ENCODE measurements at places on chromosomes 16 and 17.

DNA sequence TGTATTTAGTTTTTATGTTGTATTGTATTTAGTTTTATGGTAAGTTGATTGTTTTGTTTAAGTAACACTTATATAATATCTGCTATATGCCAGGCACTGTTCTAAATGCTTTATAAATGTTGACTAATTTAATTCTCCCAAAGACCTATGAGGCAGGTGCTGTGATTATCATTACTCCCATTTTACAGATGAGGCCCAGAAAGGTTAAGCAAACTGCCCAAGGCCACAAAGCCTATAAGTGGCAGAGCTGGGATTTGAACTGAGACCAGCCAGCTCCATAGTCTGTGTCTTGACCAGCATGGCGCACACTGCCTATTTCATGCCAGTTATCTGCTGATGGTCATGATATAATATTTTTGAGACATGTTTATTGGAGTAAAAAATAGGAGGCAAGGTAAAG, 24.0 kb downstream of the IL21R start:
- no peak overlapping the region for H3K4me3 ChIP-seq
- no peak overlapping the region for H3K27ac ChIP-seq
- H3K4me1 ChIP-seq, result no peaks in the 10 kb centered on the region

GRCh38 chr16:48193846-48194245, 38.1 kb upstream of the ABCC12 start:
- H3K4me3 ChIP-seq, result no peak overlapping the region
- 0 out of 2 replicates have a peak, but pooled peaks cover 2% of the 10 kb centered on the region for H3K27me3 ChIP-seq
- no peak for DNase-seq
- H3K36me3 ChIP-seq, result no peaks in the 10 kb centered on the region
- no peaks in the 10 kb centered on the region for H3K4me1 ChIP-seq

DNA sequence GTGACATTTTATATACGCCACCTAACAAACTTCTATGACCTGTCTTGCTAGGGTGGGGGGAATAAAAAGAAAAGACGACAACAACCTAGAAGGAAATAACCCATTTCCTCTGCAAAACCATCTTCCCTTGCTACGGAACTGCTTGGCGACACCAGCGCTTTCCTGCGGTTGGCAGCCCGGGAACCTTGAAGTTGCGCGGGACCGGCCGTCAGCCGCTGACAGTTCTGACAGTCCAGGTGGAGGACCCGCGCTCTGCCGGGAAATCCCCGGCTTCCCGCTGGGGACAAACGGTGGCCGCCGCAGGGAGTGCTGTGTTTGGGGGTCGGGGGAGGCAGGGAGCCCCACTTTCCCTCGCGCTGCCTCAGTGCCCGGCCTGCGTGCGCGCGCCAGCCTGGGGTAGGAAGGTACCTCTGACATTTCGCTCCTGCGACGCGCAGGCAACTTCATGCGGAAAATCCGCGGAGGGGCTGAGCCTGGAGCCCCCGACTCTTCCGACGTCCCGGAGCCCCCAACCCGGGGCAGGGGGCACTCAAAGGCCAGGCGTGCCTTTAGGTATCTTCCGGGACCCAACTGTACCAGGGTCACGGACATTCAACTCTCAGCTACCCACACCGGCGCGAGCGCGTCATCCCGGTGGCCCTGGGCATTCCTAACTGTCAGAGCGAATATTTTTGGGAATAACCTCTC, 516 bp downstream of the SLC16A6 start:
- peak overlapping the region; percentile 77 for H3K4me3 ChIP-seq
- H3K27ac ChIP-seq, result no peak overlapping the region
- H3K27me3 ChIP-seq, result peaks cover 50% of the 10 kb centered on the region
- peak; percentile 65 for DNase-seq

- no peaks in the 10 kb centered on the region for H3K4me1 ChIP-seq
- peaks cover 8% of the 10 kb centered on the region for H3K27me3 ChIP-seq
- H3K27ac ChIP-seq, result no peak overlapping the region
- peaks cover 49% of the 10 kb centered on the region for H3K36me3 ChIP-seq
Observed at GRCh38 chr17:82957469-82957795, 117.6 kb upstream of the ZNF750 start.

DNA sequence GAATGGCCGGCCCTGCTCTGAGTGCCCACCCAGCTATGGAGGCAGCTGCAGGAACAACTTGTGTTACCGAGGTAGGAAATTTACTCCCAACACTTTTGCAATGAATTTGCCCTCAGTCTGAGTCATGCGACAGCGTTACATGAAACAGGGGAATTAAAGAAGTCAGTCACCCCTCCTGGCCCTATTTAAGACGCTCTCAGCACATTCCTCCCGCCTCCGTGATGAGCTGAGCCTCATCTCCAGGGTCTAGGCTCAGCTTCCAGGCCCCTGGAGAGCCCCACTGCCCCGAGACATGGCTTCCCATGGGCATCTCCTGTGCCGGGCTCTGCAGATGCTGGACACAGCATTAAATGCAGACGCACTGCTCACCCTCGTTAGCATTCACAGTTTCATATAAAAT, 35.0 kb downstream of the CRISPLD2 start:
- H3K36me3 ChIP-seq, result peaks cover 29% of the 10 kb centered on the region
- H3K4me3 ChIP-seq, result no peak overlapping the region
- no peak overlapping the region for H3K27ac ChIP-seq
- no peak for DNase-seq
- no peaks in the 10 kb centered on the region for H3K4me1 ChIP-seq
- no peaks in the 10 kb centered on the region for H3K27me3 ChIP-seq

DNA sequence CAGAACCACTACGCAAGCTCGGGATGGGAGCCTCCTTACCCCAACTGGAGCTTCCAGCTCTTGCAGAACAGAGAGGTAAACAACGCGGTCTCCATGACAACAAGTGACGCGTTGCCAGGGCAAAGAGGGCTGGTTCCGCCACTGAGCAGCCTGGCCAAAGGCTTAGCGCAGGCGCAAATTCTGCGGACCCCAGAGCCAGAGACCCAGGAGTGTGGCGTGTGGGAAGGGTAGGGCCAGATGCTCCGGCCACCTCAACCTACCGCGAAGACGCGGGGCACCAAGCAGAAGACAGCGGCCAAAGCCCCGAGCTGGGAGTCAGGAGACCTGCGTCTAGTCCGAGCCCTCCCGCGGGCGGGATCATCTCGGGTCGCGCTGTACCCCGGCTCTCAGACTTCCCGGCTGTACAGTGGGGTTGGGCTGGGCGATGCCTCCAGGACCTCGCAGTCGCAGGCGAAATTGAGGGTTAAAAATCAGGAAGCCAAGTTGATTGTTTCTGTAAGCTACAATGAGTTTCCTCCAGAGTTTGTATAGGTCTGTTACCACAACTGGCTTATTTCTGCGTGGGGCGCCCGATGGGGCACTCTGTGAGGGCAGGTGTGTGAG, at the start of gene TEKT1:
TSS of gene TEKT1 (minus strand) at position 69 of the 603 bp plus-strand sequence. CDS start 1,353 bp downstream, outside the sequence.
- H3K36me3 ChIP-seq, result no peaks in the 10 kb centered on the region

GRCh38 chr17:17884391-17885357, 47.9 kb upstream of the SREBF1 start:
- peak overlapping the region; percentile 61 for H3K27ac ChIP-seq
- H3K36me3 ChIP-seq, result no peaks in the 10 kb centered on the region
- peaks cover 62% of the 10 kb centered on the region for H3K4me1 ChIP-seq
